C1 segment of cervical spinal cord (tissue), 14 donors: ENCODE measurements at places on chromosomes 13 and 19.

- no peak for DNase-seq
These were observed 14.7 kb upstream of the EVI5L start for GRCh38 chr19:7815325-7815724.

GRCh38 chr13:27427641-27428040 is 3.2 kb downstream of the GTF3A start:
- no peak for DNase-seq

DNA sequence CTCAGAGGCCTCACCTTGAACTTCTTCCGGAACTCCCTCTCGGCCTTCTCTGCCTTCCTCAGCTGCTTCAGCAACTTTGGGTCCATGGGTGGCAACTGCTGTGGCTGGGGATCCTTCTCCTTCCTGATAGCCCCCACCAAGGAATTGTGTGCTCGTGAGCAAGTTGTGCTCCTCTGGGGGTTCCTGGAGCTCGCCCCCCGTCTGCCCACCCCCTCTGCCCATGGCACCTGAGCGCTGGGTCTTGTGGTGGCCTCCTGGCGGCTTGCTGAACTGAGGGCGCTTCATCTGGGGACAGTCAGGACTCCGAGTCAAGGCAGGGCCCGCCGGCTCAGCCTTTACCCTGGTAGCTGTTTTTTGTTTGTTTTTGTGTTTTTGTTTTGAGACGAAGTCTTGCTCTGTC is 11.6 kb downstream of the PRAM1 start:
- DNase-seq: no peak

GRCh38 chr13:100855151-100855550 is 180.6 kb upstream of the TMTC4 start:
- DNase-seq: no peak

- DNase-seq: no peak
These were observed 22.1 kb downstream of the ADGRL1 start for GRCh38 chr19:14183741-14184350.

DNA sequence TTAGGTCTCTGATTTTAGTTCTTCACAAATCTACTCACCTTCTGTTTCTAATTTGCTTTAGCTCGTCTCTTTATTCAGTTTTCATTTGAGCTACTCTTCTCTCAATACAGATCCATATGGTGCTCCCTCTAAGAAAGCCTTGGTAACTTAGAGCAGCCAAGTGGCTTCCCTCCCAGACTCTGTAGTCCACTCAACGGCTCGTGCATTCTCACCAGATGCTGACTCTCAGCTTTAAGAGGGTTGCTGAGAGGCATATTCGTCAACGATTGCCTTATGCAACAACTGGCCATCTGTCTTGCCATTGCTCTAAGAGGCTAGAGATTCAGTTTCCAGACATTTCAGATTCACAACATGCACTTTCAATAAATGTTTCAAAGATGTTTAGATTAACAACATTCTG is 785.8 kb upstream of the SLC10A2 start:
- no peak for DNase-seq

GRCh38 chr19:38781058-38781457 is 7.7 kb upstream of the LGALS7 start:
- no peak for DNase-seq

DNA sequence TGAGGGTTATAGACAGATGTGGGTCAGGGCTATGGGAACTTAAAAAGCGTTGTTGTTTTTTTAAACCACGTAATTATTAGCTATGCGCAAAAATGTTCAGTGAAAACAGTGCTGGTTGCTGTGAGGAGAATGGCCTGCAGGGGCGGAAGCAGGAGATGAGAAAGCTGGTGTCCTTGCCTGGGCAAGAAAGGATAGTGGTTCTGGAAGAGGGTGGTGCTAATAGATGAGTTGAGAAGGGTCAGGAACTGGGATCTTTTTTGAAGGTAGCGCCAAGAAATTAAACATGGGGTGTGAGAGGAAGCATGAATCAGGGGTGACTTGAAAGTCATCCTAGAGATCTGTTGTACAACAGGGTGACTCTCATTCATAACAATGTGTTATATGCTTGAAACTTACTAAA is 4.8 kb upstream of the SMG9 start:
- no peak for DNase-seq

GRCh38 chr13:89153941-89154340 is 1482.8 kb downstream of the SLITRK5 start:
- no peak for DNase-seq

DNA sequence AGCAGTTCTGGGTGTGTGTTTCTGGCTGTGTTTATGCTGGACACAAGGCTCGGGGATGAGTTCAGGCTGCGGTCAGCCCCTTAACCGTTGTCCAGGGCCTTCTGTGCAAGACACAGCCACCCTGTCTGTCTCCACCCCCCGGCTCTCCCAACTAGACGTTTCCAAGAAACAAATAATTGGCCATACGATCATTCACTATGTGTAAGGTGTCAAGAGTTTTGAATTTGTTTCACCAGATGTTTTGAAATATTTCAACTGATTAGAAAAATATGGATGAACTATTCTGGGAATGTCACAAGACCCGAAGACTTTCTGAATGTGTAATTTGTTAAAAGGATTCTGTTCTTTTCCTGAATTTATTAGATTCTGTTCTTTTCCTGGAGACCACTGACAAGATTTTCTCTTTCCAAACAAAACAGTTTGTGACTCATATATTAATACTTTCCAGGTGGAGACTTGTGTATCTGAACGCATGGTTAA is 318.2 kb downstream of the MYO16 start:
- no peak for DNase-seq

DNA sequence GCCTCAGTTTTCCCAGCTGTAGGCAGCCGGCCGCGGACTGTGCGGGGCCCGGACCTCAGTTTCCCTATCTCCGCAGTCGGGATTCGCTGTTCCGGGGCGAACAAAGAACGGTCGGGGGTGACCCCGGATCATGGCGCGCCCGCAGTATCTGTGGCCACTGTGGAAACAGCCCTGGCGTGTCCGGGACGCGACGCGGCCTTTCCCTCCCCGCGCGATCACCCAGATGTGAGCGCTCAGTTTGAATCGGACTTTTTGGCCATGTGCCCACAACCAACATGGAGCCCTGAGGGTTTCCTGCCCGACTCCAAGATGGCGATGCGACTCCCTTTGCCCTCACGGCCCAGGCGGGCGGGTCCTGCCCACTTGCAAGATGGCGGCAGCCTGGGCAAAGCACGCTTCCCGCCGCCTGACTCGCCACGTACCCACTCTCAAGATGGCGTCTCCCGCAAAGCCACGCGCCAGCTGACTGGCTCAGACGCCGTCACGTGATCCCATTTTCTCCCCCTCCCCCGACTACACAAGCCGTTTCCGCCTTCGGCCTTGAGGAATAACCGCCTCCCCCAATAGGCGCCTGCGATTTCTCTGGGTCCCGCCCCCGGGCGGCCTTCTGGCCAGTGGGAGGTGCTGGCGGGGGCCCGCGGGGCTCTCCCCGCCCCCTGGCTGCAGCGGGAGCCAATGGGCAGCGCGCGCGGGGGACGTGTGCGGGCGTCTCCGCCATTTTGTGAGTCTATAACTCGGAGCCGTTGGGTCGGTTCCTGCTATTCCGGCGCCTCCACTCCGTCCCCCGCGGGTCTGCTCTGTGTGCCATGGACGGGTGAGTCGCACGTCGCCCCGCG is at the start of gene PTBP1:
Gene PTBP1 (plus strand): TSS at position 761 of the 836 bp plus-strand sequence. CDS start 46 bp downstream, at position 807.
- DNase-seq: peak; percentile 99

DNA sequence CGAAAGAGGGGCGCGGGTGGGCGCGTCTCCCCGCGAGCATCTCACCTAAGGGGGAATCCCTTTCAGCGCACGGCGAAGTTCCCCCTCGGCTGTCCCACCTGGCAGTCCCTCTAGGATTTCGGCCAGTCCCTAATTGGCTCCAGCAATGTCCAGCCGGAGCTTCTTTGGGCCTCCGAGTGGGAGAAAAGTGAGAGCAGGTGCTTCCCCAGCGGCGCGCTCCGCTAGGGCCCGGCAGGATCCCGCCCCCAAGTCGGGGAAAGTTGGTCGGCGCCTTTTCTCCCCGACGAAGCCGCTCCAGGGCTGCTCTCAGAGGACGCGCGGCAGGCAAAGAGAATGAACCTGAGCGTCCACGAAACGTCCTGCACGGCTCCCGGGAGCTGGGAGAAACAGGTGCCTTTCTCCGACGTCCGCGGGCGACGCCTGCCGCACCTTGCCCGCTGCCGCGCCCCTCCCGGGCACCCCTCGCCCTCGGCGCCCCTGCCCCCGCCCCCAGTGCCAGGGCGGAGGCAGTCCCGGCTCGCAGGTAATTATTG is 366 bp upstream of the KL start:
- no peak for DNase-seq

- DNase-seq: no peak
These were observed 15.5 kb downstream of the DPP9 start for GRCh38 chr19:4707956-4708650.

GRCh38 chr13:37484056-37484455 is 114.5 kb downstream of the POSTN start:
- DNase-seq: no peak

DNA sequence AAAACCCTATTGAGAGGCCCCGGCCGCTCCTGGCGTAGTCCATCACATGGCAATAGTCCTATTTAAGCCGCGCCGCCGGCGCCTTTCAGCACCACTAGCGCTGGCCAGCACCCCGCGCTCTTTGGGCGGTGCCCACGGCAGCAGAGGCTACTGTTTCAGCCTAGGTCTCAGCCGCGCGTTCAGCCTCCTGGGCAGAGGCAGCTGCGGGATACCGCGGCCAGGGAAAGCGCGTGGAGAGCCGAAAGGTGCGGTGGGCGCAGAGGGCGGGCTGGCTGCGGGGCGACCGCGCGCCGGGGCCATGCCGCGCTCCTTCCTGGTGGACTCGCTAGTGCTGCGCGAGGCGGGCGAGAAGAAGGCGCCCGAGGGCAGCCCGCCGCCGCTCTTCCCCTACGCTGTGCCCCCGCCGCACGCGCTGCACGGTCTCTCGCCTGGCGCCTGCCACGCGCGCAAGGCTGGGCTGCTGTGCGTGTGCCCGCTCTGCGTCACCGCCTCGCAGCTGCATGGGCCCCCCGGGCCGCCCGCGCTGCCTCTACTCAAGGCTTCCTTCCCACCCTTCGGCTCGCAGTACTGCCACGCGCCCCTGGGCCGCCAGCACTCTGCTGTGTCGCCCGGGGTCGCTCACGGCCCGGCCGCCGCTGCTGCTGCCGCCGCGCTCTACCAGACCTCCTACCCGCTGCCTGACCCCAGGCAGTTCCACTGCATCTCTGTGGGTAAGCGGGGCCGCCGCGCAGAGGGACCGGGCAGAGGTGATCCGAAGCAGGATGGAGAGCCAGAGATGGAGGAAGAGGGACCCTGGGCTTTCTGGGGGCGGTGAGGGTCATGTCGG is at the start of gene GSX1:
Gene GSX1 (plus strand): TSS at position 91 of the 826 bp plus-strand sequence. CDS start 208 bp downstream, at position 299.
- DNase-seq: peak; percentile 10

DNA sequence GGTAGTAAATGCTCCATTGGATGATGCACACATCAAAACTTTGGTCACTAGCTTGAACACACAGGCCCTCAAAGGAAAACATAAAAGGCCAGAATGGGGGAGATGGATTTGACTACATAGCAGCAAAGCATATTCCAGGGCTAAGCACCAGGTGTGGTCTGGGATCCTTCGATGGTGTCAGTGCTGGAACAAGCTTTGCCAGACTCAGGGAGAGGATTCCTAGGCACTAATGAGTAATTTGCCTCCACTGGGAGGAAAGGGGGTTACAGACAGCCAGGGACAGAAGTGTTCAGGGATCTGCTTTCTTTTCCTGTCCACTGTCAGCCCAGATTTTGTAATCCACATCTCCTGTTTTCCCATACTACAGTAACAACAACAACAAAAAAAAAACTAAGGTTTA is 157.2 kb upstream of the OBI1 start:
- no peak for DNase-seq

DNA sequence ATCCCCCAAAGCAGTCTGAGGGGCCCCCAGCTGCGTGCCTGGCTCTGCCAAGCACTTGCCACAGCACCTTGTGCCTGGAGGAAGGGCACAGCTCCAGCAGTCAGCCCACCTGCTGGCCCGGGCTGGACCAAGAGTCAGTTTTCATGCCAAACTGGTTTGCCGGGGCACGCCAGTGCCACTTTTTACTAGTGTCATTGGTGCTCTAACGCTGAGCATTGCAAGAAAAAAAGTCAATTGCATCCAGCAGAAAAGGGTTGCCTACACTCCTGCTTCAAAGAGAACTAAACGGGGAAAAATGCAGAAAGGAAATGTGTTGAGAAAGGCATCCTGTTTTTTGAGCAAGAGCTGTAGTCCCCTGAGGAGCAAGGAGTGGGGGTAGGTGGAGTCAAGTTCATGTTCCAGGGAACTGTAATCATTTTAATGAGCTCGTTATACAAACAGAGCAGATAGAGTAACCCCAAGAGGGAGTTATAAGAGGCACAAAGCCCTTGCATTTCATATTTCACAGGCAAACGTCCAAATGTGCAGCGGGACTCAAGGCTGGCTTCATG is 68.4 kb downstream of the F2RL3 start:
- DNase-seq: no peak

DNA sequence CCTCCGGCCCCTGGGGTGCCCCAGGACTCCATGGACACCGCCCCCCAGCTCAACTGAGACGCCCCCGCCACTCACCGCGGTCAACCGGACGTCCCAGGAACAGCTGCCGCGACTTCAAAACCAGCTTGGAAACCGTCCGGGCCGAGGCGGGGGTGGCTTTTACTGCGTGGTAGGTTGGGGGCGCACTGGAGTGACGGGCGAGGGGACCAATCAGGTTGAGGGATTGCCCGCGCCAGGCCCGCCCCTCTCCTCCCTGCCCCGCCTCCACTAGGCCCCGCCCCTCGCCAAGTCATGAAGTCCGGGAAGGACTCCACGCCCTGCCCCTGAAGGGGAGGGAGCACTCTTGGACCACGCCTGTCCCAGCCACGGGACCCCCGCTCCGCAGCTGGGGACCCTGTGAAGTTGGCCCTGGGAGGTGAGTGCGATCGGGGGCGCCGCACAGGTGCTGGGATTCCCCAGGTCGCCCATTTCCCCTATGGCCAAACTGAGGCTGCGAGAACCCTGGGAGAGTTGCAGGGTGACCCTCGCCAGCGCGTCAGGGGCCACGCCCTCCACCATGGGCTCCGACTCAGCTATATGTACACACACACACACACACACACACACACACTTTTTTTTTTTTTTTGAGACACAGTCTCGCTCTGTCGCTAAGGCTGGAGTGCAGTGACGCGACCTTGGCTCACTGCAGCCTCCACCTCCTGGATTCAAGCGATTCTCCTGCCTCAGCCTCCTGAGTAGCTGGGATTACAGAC is at the start of gene PLIN3:
Gene PLIN3 (minus strand): TSS at position 134 of the 752 bp plus-strand sequence. CDS start 6,273 bp downstream, outside the sequence.
- DNase-seq: peak; percentile 89

GRCh38 chr19:12224676-12225075 is 61.8 kb downstream of the ZNF136 start:
- DNase-seq: no peak

DNA sequence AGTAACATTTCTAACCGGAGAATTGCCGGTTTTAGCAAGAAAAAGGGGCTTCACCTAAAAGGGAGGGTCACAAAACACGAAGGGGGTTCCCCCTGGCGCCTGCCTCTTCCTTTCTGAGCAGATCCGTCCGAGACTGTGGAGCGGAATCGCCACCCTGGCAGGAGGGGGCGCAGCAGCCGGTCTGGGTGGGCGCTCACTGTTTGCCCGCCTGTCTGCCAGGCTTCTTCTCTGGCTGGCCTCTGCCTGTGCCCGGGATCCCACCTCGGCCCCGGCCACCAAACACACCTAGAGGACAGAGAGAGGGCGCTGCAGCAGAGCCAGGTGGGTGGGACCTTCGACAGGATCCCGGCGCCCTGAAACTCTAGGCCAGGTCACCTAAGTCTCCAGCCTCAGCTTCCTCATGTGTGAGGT is 15.6 kb downstream of the LSM4 start:
- DNase-seq: no peak

GRCh38 chr19:49120325-49120683 is 960 bp downstream of the PPFIA3 start:
- no peak for DNase-seq

GRCh38 chr19:43700395-43701000 is 15.4 kb upstream of the IRGC start:
- no peak for DNase-seq

- peak; percentile 85 for DNase-seq
These were observed 10.7 kb downstream of the PTGIR start for GRCh38 chr19:46614114-46614722.

- no peak for DNase-seq
These were observed 5.5 kb upstream of the GALP start for GRCh38 chr19:56170261-56170660.
